H9 (cell line): ENCODE measurements at places on chromosomes 16 and 17.

DNA sequence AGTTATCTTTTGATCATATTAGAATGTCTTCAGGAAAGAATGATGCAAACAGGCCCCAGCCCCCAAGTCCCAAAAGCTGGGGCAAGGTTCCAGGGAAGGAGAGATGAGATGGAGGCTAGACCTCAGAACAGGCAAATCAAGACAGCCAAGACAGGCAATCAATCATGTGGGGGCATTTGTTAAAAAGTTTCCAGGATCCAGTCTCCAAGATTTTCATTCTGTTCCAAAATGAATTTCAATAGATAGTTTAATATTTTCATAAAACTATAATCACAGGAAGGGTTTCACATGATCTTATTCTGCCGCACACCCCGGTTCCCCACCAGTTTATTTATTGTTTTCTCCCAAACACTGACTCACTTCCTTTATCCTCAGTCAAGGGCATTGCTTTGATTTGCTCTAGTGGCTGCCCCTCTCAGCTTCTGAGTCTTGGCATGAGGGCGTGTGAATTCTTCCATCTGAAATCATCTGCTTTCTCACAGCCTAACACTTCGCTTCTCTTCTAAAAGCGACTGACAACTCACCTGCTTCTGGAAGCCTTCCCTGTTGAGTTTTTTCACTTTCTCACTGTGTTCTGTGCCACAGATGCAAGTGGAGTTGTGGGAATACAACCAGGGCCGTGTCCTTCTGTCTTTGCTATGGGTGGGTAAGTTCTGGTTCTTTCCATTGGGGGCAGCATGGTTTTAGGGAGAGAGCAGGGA, 12.2 kb upstream of the TERF2 start:
- peak; percentile 75 for DNase-seq

DNA sequence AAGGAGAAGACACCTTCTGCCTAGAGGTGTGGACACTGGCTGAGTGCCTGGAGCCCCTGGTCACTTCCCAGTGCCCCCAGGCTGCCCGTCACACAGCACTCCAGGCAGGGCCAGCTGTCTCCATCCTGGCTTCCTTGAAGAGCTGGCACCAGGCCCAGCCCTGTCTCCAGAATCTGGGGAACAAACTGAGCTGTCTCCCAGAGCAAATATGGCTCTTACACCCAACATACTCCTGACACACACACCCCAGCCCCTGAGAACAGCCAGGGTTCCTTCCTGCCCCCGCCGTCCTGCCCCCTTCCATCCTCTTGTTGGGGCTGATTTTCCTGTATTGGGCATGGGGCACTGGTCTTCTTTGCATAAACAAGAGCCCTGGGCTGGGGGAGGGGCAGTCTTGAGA, 9.1 kb downstream of the NHERF1 start:
- no peak for DNase-seq

DNA sequence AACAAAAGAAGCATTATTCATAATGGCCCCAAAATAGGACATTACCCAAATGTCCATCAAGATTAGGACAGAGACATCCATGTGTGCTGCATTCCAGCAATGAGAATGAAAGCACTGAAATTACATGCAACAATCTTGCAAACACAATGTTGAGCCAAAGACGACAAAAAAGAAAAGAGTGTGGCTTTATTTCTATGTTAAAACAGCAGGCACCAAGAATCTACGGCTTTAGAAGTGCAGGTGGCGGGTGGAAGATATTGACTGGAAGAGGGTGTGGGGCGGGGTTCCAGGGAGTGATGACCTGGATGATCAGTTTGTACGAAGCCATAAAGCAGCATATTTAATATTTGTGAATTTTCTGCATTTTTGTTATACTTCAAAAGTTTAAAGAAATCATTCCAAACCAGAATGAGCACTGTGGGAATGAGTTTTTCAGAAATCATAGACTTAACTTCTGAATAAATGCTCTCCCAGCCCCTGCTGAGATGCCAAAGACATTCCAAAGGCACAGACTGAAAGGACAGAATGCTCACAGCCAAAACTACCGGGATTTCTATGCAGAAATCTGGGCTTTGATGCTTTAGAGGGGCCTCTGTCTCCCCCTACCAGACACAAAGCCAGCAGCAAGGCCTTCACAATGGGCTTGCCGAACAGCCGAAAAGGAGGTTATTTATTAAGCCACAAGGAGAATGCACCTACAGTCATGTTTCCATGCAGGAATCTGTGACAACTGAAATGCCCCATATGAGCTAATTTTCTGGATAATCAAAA, 361.6 kb downstream of the GRIN2A start:
- peak; percentile 84 for DNase-seq

GRCh38 chr16:5461141-5461540, 363.5 kb upstream of the EEF2KMT start:
- DNase-seq, result no peak

DNA sequence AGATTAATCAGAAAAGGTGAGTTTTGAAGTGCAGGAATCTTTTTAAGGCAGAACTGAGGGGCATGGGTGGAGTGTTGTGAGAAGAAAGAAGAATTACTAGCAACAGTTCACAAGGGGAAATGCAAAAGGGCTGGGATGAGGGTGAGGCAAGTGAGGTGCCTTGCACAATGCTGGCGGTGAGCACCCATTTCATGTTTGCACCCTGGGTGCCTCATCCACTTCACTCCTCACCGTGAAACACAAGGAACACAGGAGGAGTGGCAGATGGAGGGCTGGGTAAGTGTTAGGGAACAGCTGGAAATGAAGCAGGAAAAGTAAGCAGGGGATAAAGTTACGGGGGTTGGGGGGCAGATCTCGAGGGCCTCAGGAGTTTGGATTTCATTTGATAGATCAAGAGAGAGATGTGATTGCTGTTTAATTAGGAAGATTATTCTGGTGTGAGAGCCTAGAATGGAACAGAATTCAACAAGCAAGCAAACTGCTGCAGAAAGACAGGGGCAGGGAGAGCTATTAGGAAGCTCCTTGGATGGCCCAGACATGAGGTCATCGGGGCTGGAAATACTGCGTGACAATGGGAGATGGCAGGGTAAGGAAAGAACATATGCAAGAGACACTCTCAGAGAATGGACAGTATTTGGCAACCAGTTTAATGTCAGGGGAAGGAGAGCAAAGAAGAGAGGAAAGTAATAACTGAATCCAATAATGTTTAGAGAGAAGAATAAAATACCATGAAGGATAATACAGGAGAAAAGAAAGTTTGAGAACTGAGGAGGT, 8.3 kb upstream of the HEATR6 start:
- no peak for DNase-seq

DNA sequence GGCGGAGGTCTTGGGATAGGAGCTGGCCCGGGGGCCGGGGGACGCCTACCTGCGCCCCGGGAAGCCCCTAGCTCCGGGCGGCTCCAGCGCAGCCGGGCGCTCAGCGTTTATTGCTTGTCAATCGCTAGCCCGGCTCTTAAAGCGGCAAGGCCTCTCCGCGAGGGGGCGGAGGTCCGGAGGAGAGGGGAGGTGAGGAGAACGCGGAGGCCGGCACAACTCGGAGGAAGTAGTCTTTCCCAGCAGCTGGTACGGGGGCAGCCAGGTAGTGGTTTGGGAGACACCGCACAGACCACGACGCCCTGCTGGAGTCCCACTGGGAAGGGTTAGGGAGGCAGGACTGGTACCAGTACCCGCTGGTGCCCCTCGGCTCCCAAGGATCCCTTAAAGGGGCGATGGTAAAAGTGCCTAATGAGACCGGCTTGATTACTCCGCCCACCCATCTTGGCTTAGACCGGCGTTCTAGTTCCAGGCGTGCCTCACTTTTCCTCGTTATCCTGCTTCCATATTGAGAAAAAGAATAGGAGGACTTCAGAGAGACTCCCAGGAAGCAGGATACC, at the start of gene MPP2:
Gene MPP2 (minus strand): TSS at position 112 of the 557 bp plus-strand sequence. CDS start 3,076 bp downstream, outside the sequence.
- DNase-seq, result peak; percentile 94

DNA sequence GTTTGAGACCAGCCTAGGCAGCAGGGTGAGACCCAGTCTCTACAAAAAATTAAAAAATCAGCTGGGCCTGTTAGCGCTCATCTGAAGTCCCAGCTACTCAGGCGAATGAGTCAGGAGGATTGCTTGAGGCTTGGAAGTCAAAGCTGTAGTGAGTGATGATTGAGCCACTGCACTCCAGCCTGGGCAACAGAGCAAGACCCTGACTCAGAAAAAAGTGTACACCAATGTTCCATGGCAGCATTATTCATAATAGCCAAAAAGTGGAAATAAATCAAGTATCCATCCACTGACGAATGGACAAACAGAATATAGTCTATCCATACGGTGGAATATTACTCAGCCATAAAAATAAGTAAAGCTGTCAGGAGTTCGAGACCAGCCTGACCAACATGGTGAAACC, 2.6 kb downstream of the NMRAL1 start:
- DNase-seq, result no peak

DNA sequence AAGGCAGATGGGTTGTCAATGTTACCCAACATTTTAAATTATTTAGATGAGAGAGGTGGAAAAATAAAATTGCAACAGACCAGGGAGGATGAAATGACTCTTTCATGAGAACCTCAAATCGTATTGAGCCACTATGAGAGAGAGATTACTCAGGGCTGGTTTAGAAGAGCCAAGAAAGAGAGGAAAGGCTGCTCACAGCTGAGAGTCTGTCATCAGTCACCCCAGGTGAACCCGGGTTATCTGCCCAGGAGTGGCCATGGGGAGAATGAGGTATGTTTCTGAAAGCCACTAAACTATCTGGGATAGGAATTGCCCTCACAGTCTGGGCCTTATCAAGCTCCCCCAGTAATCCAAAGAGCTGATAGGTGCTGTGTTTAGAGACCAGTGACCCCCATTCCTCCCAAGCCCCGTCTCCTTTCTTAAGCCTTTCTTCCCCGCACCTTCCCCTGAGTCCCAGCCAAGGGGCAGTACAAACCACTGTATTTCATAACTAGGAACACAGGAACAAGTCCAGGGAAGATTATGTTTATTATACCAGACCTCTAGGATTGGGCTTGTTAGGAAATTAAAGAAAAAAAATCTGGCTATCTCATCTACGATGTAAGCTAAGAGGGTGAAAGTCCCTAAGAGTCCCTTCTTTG, 158.9 kb upstream of the NOL11 start:
- DNase-seq, result no peak

GRCh38 chr16:17154981-17155380, 315.8 kb downstream of the XYLT1 start:
- DNase-seq, result no peak

- DNase-seq, result no peak
These were observed 27.3 kb downstream of the SLC6A4 start for GRCh38 chr17:30208214-30208613.

- no peak for DNase-seq
These were observed 16.6 kb upstream of the CYB5B start for GRCh38 chr16:69407702-69408323.

DNA sequence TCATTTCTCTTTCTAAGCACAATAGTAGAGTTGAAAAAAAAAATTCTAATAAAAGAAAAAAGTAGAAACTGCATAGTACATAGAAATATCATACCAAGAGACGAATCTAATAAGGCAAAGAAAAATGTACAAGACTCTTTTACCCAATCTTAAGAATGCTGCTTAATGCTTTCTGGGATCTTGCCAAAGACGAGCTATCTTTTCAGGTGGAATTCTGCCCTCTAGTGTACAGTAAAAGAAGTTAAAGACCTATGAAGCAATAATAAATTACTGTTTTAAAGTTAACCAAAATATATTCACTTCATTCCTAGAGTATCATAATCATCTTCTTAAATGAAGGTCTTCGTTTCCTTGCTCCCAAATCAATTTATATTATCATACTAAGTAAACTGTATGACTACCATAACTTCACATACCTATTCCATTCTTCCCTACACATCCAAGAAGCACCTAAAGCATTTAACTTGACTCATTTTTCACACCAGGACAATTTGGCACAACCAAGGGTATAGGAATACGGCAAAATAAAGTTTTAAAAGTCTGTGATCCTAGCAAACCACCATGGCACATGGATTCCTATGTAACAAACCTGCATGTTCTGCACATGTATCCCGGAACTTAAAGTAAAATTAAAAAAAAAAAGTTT, 47.7 kb downstream of the CFDP1 start:
- DNase-seq, result no peak

GRCh38 chr16:27450196-27450549, 48.2 kb downstream of the IL21R start:
- no peak for DNase-seq

DNA sequence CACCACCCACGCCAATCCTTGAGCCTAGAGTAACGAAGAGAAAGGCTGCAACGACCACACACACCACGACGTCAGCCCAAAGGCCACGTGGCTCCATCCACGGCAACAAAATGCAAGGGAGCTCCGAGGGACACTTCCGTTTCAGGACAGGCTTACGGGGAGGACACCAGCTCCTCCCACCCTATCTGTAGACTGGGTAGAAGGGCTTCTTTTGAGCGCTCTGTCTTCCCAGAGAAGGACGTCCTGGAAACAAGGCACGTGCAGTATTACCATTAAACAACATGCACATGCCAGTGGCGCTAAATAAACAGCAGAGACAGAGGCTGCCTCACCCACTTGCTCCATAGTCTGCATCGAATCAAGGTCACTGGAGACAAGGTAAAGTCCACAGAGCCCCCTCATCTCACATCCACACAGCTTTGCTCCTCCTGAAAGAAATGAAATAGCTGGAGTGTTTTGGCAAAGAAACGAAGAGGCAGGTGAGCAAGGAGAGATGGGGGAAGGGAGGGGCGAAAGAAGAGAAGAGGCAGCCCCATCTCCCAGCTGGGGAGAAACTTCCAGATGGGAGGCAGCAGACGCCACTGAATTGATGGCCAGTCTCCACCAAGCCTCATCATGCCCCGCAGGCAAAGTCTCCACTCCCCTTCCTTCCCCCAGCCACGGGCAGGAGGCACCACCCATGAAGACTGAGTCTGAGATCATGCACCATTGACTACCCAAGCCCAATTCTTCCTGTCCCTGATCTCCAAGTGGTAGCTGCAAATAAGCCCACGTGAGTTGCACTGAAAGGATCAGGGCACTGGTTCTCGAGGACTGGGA, 24.0 kb downstream of the ZFHX3 start:
- DNase-seq, result no peak

DNA sequence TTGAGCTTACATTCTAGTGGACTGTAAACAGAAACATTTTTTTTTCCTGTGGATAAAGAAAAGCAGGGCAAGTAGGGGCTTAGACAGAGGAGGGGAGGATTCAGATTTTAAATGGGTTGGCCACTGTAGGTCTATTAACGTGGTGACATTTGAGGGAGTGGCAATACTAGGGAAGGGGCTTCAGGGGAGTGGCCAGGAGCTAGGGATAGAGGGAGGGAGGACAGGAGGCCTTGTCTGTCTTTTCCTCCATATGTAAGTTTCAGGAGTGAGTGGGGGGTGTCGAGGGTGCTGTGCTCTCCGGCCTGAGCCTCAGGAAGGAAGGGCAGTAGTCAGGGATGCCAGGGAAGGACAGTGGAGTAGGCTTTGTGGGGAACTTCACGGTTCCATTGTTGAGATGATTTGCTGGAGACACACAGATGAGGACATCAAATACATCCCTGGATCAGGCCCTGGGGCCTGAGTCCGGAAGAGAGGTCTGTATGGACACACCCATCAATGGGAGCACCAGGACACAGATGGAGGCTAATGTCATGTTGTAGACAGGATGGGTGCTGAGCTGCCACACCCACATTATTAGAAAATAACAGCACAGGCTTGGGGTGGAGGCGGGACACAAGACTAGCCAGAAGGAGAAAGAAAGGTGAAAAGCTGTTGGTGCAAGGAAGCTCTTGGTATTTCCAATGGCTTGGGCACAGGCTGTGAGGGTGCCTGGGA, 6.5 kb upstream of the HBM start:
- DNase-seq, result no peak
